CD8-positive, alpha-beta T cell (primary cell): ENCODE measurements at places on chromosomes 4 and X.

- no peak for DNase-seq
Measured at GRCh38 chrX:129006491-129006890, 516.8 kb downstream of the SMARCA1 start.

GRCh38 chrX:68853665-68854251, 24.9 kb downstream of the EFNB1 start:
- no peak for DNase-seq

DNA sequence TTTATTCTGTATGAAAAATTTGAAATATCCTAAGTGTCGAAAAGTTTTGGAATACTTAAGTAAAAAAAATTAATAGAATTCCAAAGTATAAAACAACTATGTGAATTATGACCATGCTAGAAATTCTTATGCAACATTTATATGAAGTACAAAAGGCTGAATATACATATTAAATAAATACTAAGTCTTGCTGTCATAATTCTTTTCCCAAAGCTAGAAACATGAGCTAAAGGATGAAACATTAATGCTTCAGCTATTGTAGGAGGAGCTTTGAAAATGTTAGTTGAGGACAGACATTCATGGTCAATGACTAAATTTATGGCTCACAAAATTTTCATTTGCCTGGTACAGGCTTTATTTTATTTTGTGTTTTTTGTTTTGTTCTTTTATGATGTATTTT, 207.3 kb downstream of the GABRB1 start:
- no peak for DNase-seq

DNA sequence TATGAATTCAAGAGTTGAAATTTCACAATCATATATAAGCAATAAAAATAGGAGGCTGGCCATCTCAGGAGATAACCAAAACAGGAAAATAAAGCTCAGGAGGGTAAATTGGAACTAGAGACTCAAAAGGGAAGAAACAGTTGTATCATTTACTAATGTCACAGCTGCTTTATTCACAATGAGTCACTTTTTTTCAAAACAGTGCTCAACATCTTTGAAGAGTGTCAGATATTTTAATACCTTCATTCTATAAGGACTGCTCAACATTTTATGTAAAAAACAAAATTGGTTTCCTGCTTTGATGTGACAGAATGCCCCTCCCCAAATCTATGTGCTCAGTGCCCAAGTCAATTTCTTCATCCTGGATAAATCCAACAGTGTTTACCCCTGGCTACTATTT, 97.7 kb downstream of the DDX60 start:
- DNase-seq: no peak

DNA sequence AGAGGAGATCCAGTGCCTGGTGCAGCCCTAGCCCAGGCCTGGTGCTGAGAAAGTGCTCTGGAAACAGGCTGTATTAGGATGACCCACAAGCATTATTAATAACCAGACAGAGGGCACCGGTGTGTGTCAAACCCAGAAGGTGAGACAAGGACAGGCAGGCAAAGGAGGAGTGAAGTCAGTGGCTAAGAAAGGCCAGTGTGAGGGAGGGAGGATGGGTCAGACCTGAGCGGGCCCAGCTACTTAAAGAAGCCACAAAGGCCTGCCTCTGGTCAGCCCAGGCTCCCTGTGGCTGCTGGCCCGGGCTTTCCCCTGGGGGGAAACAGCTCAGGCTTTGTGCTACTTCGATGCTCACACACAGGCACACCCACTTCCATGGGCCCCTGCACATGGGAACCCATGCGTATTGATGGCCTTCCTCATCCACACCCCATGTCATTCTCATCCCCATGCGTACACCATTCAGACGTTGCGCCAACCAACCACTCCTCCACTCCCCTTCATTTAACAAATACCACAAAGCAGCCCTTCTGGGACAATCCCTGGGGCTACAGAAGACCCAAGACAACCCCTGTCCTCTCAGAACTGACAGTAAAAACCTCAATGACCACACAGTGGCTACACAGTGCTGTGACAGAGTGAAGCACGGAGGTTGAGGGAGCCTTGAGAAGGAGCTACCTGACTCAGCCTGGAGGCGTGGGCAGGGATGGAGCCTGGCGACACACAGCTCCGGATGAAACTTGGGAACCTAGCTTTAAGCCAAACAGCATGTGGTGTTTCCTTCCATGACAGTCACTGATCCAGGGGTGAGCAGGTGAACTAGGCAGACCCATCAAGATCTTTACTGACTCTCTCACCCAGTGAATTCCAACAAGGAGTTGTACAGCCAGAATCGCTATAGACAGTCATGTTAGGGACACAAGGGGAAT, 24.9 kb upstream of the MTM1 start:
- no peak for DNase-seq

DNA sequence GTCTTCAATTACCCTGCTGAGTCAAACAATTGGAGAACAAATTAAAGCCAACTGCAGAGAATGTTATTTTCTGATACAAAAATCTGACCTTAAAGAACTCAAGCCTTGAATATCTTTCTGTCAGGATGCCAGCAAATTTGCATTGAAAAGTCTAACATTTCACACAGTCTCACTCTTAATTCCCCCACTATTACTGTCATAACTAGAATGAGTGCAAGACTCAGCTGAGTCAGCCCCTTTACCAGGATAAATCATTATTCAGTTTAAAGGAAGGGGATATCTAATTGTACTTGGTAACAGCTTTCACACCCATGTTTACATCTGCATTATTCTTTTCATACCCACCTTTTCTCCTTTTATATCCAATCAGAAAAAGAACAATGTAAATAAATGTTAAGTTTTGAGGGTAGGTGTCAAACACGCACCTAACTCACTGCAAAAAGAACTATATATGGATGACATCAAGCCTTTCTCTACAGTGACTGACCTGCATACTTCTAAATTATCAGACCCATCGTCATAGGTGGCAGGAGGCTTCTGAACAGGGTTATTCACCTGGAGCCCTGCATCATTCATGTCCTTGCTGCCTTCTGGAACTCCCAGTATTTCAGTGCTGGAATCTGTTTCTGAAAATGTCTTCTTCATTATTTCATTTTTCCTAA, 117.4 kb downstream of the TMA16 start:
- no peak for DNase-seq

DNA sequence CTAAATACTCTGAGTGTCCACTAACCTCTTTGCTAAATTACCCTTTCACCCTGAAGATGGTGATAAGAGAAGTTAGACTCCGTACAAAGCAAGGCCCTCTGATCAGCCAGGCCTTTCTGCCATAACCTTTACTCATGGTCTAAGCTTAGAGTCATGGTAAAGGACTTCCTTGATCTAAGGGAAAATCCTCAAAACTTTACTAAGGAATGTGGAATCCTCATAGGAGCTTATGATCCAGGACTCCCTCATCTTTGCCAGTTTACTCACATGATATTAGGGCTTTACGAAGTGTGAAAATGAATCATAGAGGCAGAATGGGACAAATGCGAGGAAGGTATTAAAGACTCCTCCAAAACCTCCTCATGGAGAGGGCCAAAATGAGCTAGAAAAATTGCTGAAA, 7.9 kb upstream of the FAM13A start:
- DNase-seq: no peak

DNA sequence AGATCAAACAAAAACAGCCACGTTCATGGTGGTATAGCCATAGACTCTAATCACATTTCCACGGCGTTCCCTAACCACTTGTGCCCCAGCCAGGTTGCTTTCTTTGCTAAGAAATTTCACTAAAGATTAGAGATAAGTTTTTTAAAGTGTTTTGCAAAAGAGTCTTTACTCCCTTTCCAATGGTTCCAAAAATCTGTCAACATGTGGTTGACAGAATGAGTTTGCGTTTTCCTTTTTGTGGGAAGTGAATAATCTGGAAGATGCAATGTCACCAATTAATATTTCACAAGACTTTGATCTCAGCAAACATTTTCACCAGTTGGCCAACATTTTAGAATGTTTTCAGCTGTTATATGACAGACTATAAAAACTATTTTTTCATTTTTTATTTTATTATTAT, 35.3 kb downstream of the CXCL1 start:
- no peak for DNase-seq

GRCh38 chr4:147839200-147839599, 107.3 kb downstream of the ARHGAP10 start:
- no peak for DNase-seq
